ENCODE measurements at places on chromosomes 7 and 10. TPM values are rescaled to one million over a fixed set of nuclear protein-coding genes. Genes with fewer than 3 reads are reported as not detected.
A peak's percentile ranks its signal among the peaks of the same experiment; 100 is the strongest.

Gene SPRN
- 0.52 TPM for total RNA-seq

DNA sequence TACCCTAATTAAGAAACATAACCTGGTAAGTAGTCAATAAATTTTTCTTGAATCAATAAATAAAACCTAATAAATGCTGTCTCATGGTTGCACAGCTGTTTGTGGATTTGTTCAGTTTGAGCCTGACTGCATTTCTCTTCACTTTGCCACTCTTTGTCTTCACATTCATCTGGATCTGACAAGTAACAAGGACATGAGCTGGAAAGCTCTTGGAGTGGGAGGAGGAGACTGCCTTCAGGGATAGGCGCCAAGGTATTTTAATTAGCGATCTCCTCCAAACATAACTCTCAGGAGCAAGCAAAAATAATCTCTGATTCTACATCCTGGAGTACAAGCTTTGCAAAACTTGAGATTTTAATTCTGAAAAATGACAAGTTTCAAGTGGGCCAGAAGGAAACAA lies 251.0 kb downstream of the BMPER start:
- H3K4me1 ChIP-seq: no peaks in the 10 kb centered on the region
- no peaks in the 10 kb centered on the region for H3K27me3 ChIP-seq
- H3K36me3 ChIP-seq: no peaks in the 10 kb centered on the region
- no peak for DNase-seq
- H3K27ac ChIP-seq: no peak overlapping the region

GRCh38 chr10:1202343-1202742 lies 146.2 kb downstream of the WDR37 start:
- DNase-seq: no peak
- H3K4me3 ChIP-seq: no peak overlapping the region
- H3K4me1 ChIP-seq: no peaks in the 10 kb centered on the region
- H3K27ac ChIP-seq: no peak overlapping the region
- no peaks in the 10 kb centered on the region for H3K36me3 ChIP-seq

Gene PRLHR
- not detected for total RNA-seq

- peaks cover 14% of the 10 kb centered on the region for H3K36me3 ChIP-seq
- no peaks in the 10 kb centered on the region for H3K27me3 ChIP-seq
- peaks cover 66% of the 10 kb centered on the region for H3K4me1 ChIP-seq
- peak overlapping the region; percentile 93 for H3K27ac ChIP-seq
- H3K4me3 ChIP-seq: peak overlapping the region; percentile 90
Measured at GRCh38 chr10:102114861-102115618, 5.1 kb downstream of the LDB1 start.

DNA sequence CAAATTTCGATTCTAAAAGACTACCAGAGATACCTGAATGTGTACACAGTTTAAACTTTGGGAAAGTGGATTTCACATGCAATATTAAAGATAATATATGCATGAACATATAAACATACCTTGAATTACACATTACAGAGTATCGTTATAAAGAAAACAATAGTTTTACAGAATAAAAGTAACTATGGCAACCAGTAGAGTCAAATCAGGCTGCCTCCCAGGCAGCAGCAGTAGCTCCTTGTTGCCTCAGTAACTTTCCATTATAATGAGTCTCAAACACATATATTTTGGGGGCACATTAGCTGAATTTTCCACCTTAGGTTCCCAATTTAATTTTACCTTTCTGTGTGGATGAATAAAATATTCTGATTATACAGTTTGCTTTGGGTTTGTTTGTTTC lies 164.4 kb upstream of the FEZF1 start:
- H3K27me3 ChIP-seq: no peaks in the 10 kb centered on the region
- H3K4me3 ChIP-seq: no peak overlapping the region
- DNase-seq: no peak
